CD4-positive, CD25-positive, alpha-beta regulatory T cell (primary cell): ENCODE measurements at places on chromosomes 3 and 15.
A peak's percentile ranks its signal among the peaks of the same experiment; 100 is the strongest.

- DNase-seq, result no peak
These were observed 127.0 kb downstream of the CPNE4 start for GRCh38 chr3:131907796-131908195.

GRCh38 chr3:13207975-13208705 is 134.9 kb upstream of the IQSEC1 start:
- DNase-seq, result no peak

GRCh38 chr3:126131881-126132750 is 48.2 kb upstream of the SLC41A3 start:
- DNase-seq, result no peak

DNA sequence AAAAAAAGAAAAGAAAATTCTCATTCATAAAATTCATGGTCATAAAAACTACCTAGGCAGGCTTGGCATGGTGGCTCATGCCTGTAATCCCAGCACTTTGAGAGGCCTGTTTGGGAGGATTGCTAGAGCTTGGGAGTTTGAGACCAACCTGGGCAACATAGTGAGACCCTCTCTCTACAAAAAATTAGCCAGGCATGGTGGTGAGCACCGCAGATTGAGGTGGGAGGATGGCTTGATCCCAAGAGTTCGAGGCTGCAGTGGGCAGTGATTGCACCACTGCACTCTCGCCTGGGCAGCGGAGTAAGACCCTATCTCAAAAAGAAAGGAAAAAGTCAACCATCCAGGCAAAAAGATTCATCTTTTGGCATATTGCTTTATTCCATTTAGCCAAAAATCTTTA is 58.5 kb downstream of the MEIS2 start:
- DNase-seq, result no peak

DNA sequence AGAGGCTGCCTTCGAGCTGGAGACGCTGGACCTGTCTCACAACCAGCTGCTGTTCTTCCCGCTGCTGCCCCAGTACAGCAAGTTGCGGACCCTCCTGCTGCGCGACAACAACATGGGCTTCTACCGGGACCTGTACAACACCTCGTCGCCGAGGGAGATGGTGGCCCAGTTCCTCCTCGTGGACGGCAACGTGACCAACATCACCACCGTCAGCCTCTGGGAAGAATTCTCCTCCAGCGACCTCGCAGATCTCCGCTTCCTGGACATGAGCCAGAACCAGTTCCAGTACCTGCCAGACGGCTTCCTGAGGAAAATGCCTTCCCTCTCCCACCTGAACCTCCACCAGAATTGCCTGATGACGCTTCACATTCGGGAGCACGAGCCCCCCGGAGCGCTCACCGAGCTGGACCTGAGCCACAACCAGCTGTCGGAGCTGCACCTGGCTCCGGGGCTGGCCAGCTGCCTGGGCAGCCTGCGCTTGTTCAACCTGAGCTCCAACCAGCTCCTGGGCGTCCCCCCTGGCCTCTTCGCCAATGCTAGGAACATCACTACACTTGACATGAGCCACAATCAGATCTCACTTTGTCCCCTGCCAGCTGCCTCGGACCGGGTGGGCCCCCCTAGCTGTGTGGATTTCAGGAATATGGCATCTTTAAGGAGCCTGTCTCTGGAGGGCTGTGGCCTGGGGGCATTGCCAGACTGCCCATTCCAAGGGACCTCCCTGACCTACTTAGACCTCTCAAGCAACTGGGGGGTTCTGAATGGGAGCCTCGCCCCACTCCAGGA is 21.1 kb downstream of the NRROS start:
- DNase-seq, result no peak

DNA sequence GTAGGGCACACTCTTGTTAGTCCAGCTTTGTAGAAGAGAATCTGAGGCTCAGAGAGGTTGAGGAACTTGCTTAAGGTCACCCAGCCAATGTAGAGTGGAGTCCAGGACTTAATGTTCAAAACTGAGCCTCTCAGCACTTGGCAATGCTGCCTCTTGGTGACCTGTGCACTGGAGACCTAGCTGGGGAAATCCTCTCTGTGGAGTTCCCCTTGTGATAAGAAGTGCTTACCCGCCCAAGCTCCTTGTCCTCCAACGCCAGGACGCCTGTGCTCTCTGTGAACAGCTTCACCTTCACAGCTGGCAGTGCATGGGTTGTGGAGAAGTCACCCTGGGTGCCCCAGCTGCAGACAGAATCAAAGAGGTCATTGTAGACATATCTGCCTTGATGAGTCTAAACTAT is 219.1 kb upstream of the FEZF2 start:
- DNase-seq, result no peak

DNA sequence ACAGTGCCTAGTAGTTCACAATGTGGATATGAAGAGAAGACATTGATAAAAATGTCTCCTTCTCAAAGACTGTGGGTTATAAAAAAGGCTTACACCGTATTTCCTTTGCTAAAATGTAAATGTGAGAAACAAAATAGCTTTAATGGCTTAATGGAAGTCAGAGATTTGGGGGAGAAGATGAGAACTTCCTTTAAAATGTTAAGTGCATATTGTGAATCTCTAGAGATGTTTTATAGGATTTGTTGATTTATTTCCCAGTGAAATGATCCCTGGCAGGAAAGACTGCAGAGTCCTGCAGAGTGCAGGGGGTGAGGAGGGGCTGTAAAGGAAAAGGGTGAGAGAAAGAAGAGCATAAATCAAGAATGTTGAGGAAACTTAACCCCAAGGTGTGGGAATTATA is 305.1 kb downstream of the GAP43 start:
- no peak for DNase-seq

GRCh38 chr3:36911990-36912804 is 32.7 kb downstream of the TRANK1 start:
- peak; percentile 66 for DNase-seq

DNA sequence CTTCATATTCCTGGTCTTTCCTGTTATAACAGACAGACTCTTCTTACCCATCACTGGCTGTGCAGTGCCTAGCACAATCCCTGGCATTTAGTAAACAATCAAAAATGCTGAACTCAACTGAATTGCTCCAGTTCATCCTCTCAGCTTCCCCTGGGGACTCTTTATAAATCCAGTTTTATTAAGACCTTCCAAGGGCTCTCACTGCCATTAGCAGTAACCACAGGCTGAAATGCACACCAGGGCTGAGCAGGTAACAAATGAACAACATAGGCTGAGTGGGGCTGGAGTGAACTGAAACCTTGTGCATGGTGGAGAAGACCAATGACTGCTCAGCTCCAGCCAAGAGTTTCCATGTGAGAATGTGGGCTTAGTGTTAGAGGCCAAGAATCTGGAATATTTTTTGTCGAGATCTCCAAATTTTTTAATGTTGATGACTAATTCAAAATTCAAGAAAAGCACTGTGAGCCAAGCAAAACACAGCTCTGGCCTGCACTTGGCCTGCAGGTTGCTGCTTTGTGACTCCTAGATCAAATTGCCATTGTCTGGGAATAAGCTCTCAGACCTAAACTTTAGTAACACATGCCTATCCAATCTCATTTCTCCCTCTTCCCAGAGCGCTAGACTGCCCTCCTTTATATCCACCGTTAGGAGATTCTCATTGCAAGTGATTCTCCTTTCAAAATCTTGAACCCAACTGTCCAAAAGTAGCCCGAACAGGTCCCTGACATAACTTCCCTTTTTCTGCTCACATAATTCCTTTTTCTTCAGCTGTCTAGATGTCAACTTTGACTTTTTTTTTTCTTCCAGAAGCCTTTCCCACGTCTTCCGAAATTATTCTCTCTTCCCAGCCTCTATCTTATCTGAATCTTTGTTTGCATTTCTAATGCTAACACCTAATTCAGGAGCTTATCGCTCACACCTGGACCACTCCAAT is 7.4 kb downstream of the SQOR start:
- DNase-seq, result no peak

GRCh38 chr3:195916991-195917390 is 8.6 kb upstream of the TNK2 start:
- DNase-seq, result no peak
